Karpas-422 (cell line): ENCODE measurements at places on chromosomes 6 and 20. TPM values are rescaled to one million over a fixed set of nuclear protein-coding genes. Genes with fewer than 3 reads are reported as not detected.

Gene POLR1H
- total RNA-seq: 64.3 and 85.1 TPM in 2 replicates

Gene PDYN
- total RNA-seq: not detected in 2 replicates

Gene GPR63
- not detected in 2 replicates for total RNA-seq

Gene CHD6
- 19.5 and 25.3 TPM in 2 replicates for total RNA-seq

Gene KIF6
- not detected in 2 replicates for total RNA-seq

Gene PBOV1
- not detected in 2 replicates for total RNA-seq

Gene PRICKLE4
- total RNA-seq: 0.41 and 2.8 TPM in 2 replicates

Gene GMPR
- total RNA-seq: not detected in 2 replicates

GRCh38 chr6:20819774-20820400 is 285.6 kb downstream of the CDKAL1 start:
- DNase-seq: no peak

DNA sequence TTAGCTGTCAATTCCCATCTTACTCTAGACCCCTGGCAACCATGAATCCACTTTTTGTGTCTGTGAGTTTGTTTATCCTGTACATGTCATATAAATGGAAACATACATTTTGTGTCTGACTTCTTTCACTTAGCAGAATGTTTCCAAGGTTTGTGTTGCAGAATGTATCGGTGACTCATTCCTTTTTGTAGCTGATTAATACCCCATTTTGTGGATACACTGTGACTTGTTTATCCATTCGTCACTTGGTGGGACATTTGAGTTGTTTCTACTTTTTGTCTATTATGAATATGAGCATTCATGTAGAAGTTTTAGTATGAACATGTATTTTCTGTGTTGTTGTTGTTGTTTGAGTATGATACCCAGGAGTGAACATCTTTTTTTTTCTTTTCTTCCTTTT is 21.4 kb downstream of the CDYL start:
- no peak for DNase-seq

DNA sequence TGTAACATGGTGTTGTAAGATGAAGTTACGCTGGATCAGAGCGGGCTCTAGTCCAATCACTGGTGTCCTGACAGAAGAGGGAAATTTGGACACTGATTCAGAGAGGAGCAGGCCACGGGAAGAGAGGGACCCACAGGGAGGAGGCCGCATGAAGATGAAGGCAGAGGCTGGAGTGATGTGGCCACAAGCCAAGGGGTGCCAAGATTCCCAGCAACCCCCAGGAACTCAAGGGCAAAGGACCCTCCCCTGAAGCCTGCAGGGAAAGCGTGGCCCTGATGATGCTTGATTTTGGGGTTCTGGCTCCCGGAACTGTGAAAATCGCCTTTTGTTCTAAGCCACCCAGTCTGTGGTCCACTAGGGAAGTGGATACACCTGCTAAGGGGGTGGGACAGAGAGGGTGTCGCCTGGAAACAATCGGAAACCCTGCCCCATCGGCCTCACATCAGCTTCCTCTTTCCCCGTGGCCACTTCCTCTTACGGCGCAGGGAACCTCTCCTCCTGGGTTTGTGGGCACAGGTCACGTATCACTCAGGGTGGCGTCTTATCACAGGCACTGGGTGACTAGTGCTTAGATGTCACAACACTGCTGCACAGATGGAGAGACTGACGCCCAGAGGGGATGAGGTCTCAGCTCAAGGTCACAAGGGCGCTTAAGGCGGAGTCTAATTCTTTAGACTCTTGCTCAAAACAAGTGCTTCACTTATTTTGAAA is 58.0 kb downstream of the SULF2 start:
- DNase-seq: peak; percentile 94

DNA sequence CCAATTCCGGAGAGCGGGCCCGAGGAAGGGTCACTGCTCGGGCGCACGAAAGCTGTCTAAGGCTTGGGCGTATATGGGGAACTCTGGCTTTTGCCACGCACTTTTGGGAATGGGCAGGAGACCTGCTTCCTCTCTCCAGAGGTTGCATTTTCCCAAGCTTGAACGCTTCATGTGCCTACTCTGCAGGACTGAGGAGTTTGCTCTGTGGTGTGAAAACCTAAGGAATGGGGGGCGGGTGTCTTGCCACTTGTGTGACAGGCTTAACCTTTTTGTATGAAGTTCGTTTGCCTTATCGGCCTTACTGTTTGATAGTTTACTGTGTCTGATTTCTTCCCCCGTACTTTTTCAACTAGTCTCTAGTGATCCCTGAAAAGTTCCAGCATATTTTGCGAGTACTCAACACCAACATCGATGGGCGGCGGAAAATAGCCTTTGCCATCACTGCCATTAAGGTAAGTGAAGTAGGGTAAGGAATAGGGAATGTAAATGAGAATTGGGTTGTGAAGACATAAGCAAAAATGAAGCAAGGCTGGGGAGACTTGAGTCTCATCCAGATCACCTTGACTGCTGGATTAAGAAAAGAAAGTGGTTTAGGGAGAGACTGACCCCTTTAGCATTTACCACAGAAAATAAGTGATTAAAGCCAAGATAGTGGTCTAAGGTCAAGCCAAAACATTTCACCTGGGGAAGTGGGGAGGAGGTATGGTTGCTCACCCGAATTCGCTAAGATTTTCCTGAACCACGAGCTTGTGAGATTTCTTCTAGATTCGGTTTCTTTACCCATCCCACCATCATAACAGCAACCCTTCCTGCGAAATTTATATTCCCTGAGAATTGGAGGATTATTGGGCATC is 627 bp downstream of the RPS18 start:
- DNase-seq: peak; percentile 55

DNA sequence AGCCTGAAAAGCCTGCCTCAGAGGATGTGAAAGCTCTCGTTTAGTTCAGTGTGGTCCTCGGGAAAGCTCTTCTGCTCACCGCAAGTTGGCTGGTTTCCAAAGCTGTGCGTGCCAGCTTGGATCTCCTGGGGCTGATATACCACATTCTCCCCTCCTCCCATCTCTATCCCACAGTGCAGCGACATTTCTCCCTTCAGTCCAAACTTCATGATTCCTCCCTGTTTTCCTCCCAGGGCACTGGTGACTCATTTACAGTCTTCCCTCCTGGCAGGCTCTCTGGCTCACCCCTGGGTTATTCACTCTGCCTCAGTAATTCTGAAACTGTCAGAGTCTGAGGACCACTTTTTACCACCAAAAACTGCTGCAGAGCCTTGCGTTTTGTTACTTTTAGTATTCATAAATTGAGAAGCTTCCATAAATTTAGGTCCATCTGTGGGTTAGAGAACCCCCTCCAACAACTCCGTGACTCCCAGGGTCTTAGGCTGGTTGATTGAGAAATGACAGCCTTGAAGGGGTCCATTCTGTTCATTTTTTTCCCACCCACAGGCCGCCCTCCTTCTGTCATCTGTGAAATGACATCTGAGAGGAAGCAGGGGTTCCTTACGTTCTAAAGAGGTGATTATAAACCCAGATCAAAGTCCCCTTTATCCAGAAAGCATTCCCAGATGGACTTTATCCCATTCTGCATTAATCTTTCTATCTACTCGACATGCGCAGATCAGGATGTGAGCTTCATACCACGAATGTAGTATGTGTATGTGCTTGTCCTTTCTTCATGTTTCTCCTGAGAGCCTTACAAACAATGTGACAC is 6.1 kb downstream of the TRIM10 start:
- no peak for DNase-seq

GRCh38 chr6:148704400-148705246 is 42.2 kb upstream of the UST start:
- DNase-seq: no peak

- DNase-seq: no peak
Observed at GRCh38 chr20:3014662-3015061, 28.8 kb upstream of the GNRH2 start.

DNA sequence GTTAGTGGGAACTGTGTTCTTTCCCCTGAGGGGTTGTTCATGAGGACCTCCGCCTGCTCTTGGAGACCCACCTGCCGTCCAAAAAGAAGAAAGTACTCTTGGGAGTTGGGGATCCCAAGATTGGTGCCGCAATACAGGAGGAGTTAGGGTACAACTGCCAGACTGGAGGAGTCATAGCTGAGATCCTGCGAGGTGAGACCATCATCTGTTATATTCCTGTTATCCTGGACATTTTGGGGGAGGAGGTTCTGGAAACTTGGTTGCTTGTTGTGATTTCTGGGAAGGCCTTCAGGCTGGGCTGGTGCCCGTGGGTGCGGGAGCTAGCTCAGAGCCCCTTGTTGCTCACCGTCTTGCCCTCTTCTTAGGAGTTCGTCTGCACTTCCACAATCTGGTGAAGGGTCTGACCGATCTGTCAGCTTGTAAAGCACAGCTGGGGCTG is 2.0 kb downstream of the NOP56 start:
- no peak for DNase-seq

- no peak for DNase-seq
Observed at GRCh38 chr6:111942561-111942960, 69.3 kb upstream of the FYN start.

GRCh38 chr6:119484598-119484997 is 135.0 kb upstream of the MAN1A1 start:
- DNase-seq: no peak

DNA sequence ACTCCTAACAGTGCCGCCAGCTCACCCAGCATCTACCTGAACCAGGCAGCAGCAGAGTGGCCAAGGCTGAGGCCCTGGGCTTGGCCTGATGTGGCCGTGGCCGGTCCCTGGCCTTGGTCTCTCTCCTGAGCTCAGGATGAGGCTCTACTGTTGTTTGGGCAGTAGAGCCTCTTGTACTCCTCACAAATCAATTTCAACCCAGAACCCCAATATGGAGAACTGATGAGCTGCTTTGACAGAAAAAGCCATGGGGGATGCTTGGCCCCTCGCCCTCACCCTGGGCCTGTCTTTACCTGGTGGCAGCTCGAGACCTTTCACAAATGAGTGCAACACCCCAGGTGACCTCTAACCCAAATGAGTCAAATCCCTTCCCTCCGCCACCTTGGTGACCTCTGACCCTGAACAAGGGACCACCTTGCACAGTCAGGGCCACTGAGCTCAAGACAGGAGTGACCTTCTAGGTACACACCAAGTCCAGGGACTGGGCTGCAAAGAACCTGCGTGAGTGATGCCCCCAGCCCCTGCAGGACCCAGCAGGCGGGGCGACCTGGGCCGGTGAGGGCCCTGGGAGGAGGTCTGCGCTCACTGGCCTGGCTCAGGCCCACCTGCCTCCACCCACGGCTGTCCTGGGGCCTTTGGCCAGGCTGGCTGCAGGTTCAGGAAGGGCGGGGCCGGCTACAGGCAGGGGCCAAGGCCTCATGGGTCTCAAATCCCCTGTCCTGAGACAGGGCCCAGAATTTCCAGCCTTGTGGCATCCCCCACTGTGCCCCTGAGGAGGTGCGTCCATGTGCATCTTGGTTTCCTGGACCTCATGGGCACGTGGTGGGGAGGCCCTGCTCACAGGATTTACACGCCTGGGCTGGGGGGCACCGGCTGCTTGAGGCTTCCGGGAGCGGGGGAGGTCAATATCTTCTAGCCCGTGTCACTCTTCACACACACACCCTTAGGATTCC is 30.2 kb downstream of the PSMG4 start:
- no peak for DNase-seq

DNA sequence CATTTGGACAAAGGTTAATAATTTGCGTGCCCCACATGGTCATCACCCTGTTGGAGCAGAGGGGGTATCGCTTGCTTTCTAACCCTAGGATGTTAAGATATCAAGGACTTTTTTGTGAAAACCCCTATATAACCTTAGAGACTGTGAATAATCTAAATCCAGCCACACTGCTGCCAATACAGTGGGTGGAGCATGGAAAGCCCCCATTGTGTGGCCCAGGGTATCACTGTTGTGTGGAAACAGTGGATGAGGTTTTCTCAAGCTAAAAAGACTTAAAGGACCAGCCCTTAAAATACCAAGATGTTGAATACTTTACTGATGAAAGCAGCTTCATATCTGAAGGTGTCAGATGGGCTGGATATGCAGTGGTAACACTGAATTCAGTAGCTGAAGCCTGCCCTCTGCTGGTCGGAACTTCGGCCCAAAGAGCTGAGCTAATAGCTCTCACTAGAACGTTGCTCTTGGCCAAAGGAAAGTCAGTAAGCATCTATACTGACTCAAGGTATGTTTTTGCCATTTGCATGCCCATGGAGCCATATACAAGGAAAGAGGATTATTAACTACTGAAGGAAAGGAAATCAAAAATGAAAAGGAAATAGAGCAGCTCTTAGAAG is 695.2 kb downstream of the PHF3 start:
- peak; percentile 88 for DNase-seq

- no peak for DNase-seq
Observed at GRCh38 chr6:120111001-120111400, 761.4 kb upstream of the MAN1A1 start.

DNA sequence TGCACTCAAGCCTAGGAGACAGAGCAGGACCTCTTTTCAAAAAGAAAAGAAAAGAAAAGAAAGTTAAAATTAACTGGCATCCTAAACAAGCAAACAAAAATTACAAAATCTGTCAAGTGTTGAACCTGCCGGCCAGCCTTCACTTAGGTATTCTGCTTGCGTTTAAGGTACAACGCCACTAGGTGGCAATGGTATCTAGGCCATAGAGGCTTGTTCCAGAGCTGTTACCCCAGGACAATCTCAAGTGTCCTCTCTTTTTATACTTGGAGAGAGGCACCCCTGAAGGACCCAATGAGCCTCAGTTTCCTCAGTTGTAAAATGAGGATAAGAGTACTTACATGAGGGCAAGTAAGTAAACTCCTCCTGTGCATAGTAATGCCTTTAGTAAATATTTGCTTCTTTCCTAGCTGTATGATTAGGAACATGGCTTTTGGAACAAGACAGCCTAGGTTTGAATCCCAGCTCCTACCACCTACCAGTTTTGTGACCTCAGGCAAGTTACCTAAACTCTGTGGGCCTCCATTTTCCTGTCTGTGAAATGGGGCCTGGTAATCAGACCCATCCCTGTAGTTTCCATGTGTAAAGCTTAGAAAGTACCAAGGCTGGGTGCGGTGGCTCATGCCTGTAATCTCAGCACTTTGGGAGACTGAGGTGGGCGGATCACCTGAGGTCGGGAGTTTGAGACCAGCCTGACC is 5.8 kb upstream of the PACSIN1 start:
- DNase-seq: peak; percentile 84
